ENCODE measurements at places on chromosomes 16 and 17.

GRCh38 chr16:89374393-89374960 is 115.9 kb downstream of the ANKRD11 start:
- DNase-seq, result no peak

DNA sequence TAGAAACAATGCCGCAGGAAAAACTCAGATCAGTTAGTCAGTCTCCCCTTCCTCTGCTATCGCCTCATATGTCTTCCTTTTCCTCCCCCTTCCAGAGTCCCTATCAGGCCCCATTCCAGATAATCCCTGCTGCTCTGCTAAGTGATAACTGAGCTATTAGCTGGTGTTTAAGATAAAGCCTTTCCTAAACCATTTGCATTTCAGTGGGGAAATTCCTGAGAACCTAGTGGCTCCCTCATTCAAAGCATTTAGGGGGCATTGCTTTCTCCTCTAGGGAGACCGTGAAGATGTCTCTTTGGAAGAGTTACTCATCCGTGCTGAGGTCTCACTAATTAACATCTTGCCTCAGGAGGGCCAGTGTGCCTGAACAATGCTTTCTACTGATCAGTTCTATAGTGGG is 401.6 kb downstream of the NPIPA7 start:
- DNase-seq, result no peak

DNA sequence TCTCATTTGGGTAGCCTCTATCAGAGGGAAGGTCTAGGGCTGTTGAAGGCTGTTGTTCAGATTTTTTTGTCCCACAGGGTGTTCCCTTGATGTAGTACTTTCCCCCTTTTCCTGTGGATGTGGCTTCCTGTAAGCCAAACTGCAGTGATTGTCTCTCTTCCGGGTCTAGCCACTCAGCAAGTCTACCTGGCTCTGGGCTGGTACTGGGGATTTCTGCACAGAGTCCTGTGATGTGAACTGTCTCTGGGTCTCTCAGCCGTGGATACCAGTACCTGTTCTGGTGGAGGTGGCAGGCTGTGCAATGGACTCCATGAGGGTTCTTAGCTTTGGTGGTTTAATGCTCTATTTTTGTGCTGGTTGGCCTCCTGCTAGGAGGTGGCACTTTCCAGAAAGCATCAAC is 23.3 kb upstream of the CCR7 start:
- no peak for DNase-seq

GRCh38 chr16:58563235-58563634 is 47.9 kb downstream of the SETD6 start:
- no peak for DNase-seq

DNA sequence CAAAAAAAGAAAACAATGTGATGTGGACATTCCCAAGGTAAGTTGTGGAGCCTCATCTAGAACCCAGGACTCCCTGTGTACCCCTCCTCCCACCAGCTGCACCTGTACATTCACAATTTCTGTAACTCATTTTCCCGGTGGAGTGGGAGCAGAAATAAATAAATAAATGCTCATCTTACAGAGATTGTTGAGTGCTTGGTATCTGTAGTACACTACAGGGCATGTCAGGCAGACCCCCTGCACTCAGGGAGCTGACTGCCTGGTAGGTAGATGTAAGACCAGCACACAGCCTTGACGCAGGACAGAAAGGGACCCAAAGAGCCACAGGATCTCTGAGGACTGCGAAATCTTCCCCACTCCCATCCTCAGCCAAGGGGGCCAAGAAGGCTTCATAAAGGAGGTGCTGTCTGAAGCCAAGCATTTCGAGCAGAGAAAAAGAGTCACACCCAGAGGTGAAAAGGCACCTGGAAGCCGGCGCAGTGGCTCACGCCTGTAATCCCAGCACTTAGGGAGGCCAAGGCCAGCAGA is 6.5 kb downstream of the EIF1 start:
- no peak for DNase-seq

- no peak for DNase-seq
These were observed 19.2 kb downstream of the PGS1 start for GRCh38 chr17:78397681-78398101.

DNA sequence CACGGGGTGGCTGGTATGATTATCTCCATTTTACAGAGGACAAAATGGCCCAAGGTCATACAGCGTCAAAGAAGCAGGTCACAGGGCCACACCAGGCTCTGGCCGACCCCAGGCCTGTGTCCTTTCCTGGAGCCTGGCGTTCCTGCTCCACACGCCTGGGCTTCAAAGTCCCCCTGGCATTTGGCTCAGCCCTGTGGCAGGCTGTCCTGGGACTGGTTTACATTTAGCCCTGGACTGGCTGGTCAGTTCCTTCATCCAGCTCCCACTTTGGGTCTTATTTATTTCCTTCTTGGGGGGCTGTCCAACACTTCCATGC is 15.3 kb downstream of the TBX2 start:
- DNase-seq, result no peak

GRCh38 chr17:45263477-45263860 is 1.6 kb upstream of the SPATA32 start:
- no peak for DNase-seq

GRCh38 chr17:66716236-66717026 is 118.5 kb upstream of the CACNG5 start:
- DNase-seq, result no peak

GRCh38 chr16:12462426-12463280 is 341.0 kb downstream of the CPPED1 start:
- DNase-seq, result no peak

- DNase-seq, result no peak
These were observed 39.1 kb downstream of the PSME3IP1 start for GRCh38 chr16:57146735-57147134.

- DNase-seq, result no peak
These were observed 13.9 kb downstream of the CNEP1R1 start for GRCh38 chr16:50038756-50039529.

DNA sequence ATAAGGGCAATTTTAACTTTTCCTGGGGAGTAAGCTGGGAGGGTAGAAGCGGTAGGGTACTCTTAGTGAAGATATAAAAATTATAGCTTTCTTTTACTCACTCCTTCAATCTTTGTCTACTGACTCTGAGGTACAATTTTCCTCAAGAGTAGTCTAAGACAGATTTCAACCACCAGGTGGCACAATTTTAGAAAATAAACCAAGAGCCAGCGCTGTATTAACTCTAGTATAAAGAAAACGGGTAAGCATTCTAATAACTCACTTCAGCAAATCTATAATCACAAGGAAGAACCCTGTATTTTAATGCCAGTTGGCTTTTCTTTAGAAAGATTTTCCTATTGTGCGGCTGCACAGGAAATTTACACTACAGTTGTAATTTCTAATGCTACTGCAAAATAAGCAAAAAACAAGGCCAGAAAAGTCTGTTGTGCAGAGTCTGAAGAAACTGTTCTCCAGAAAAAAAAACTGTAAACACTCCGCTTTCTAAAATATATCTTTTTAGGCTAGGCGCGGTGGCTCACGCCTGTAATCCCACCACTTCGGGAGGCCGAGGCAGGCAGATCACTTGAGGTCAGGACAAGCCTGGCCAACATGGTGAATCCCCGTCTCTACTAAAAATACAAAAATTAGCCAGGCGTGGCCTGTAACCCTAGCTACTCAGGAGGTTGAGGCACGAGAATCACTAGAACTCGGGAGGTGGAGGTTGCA is 1.9 kb downstream of the CMC2 start:
- no peak for DNase-seq

DNA sequence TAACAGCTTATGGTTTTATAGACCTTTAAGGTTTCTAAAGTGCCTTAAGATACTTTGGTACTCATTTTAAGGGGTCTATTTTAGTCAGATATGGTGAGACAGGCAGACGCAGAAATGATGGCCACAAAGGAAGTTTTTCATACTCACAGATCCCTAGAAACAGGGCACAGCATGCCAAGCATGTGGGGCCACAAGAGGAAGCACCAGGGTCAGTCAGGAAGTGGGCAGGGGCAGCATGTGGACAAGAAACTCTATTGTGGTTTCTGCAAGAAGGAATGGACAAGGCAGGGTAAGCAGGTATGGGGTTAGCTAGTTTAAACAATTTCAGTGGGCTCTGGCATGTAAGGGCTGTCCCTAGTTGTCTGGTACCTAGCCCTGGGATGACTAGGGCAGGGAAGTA is 8.5 kb downstream of the EFCAB3 start:
- DNase-seq, result no peak

- peak; percentile 59 for DNase-seq
These were observed 63.6 kb downstream of the SCNN1B start for GRCh38 chr16:23365602-23366240.

DNA sequence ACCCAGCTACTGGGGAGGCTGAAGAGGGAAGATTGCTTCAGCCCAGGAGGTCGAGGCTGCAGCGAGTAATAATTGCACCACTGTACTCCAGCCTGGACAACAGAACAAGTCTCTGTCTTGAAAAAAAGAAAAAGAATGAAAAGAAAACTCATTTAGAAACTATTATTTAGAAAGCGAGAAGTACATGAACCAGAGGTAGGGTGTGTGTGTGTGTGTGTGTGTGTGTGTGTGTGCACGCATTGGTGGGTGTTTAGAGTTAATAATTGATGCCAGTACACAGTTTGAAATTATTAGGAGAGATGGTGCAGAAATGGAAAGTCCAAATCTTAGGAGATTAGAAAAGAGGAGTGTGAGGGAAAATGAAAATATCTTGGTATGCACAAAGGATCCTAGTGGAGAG is 106.6 kb downstream of the MRTFB start:
- DNase-seq, result no peak

- no peak for DNase-seq
These were observed 805 bp downstream of the HNF1B start for GRCh38 chr17:37743875-37744632.

- DNase-seq, result no peak
These were observed 141.6 kb downstream of the CCDC182 start for GRCh38 chr17:57603546-57603945.

GRCh38 chr16:85469929-85470590 is 143.1 kb upstream of the GSE1 start:
- no peak for DNase-seq

- DNase-seq, result no peak
These were observed 673.8 kb downstream of the MAF start for GRCh38 chr16:78926723-78927210.

Measured in NK-92 treated with Interleukin-12 subunit alpha and Interleukin-12 subunit beta, amount 100 ng/mL, for 24 hours (cell line).